ENCODE measurements at places on chromosomes 11 and 22.

GRCh38 chr11:7320306-7320705 lies 68.6 kb downstream of the SYT9 start:
- DNase-seq = no peak

DNA sequence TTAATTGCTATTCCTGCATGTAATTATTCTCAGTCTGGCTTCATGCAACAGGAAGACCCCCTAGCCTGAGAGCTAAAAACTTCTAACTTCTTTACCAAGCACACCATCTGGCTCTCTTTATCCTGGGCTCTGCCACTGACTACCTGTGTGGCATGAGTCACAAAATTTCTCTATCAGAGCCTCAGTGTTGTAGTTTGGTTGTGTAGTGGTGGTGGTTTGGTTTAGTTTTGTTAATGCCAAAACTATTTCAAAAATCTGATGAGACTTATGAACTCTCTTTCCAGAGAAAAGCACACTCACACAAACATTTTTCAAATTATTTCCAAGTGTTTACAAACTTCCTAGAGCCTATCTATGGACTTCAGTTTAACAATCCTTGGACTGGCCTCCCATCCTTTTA lies 7.5 kb upstream of the IL17RA start:
- no peak for DNase-seq

DNA sequence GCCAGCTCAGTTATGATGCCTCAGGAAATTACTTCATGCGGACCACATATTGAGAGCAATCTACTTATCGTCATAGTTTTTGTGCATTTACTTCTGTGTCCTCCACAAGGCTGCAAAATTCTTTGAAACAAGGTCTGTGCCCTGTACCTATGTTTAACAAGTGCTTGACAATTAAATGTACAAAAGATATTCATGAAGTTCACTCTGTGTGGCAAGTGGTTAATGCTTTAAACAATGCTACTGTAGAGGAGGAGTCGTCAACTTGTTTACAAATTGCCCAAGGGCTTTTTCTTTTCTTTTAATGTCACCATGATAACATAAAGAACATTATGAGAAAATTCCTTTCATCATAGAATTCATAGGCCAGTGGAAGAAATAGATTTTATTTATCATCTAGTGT lies 871.5 kb upstream of the CCDC90B start:
- DNase-seq = no peak

- no peak for DNase-seq
Measured at GRCh38 chr11:12148882-12149281, 38.5 kb downstream of the MICAL2 start.
